Posterior cingulate gyrus (tissue), 11 donors: ENCODE measurements at places on chromosomes 4 and X.

- DNase-seq: no peak
These were observed 175.9 kb downstream of the FBXW7 start for GRCh38 chr4:152360045-152360410.

DNA sequence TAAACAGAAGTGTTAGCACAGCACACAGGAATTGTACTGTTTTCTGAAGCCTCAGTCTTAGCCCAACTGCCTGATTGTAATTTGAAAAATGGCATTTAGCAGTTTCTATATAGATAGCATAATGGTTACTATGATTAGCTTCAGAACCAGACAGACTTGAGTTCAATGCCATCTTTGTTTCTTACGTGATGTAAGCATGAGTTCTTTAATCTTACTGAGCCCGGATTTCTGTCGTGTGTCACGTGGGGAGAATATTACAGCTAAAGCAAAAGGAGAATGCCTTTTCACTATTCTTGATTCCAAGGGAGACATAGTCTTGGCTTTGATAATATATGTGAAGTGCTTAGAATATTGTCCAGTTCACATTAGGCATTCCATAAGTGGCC is 407.3 kb downstream of the STIM2 start:
- DNase-seq: no peak

GRCh38 chr4:67152976-67153375 is 392.3 kb downstream of the CENPC start:
- DNase-seq: no peak

- DNase-seq: no peak
These were observed 153.8 kb upstream of the ETNPPL start for GRCh38 chr4:108916638-108917037.

GRCh38 chr4:39062094-39062769 is at the start of gene KLHL5:
KLHL5 (plus strand) TSS chr4:39062232; CDS start chr4:39062653, 421 bp downstream.
- DNase-seq: no peak

DNA sequence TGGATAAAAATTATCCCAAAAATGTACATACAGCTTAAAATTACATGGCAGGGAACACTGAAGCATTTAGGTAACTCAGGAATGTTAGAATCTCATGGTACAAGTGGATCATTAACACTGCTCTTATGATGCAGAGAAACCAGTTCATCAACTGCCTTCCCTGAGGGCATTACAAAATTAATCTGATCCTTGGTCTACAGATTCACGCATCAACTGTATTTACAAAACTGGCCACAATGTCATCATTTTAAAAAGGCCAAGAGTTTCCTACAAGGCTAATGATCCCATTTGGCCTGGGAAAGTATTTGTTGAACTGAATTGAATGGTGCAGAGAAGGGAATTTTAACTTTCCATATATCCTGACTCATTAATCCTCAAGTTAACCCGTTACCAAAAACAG is 84.6 kb downstream of the TSPAN5 start:
- DNase-seq: no peak

GRCh38 chr4:52001616-52002015 is 18.5 kb downstream of the LRRC66 start:
- DNase-seq: no peak

GRCh38 chr4:87916626-87917025 is 58.9 kb upstream of the SPP1 start:
- no peak for DNase-seq

DNA sequence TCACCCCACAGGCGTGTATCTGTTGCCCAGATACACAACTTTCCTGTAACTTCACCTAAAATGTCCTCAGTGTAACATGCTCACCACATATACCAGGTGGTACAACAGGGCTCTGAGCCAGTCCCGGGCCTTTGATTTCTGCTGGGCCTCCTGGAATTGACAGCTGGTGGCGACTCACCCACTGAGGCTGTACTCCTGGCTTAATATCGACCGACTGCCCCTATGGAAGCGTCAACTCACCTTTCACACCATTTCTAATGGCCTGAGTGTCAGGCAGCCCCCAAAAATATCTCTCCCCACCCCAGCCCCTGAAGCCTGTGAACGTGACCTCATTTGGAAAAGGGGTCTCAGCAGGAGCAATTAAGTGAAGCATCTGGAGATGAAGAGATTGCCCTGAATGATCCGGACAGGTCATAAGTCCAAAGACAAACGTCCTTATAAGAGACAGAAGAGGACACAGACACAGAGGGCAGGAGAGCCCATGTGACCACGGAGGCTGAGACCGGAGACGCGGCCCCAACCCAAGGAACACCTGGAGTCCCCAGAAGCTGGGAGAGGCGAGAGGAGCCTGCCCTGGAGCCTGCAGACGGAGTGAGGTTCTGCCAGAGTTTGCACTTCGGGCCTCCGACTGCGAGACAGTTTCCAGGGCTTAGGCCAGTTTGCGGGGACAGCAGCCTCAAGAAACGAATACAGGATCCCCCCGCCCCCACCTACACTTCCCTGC is 12.6 kb upstream of the MXD4 start:
- no peak for DNase-seq

DNA sequence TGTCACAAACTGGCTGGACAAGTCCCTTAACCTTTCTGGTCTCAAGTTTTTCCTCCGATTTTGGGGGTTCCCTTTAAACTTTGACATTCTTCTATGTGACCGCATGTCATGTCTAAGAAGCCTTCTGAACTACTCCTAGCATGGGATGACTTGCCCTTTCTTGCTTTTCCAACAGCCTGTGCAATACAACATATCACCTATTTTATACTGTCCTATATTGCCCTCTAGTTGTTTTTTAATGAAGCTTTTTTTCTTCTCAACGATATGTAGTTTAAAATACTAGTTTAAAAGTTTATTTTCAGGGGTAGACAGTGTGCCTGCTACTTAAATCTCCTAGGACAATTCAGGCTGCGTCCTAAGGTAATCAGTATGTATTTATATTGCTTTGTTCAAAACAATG is 1.0 kb upstream of the IGBP1 start:
- no peak for DNase-seq

DNA sequence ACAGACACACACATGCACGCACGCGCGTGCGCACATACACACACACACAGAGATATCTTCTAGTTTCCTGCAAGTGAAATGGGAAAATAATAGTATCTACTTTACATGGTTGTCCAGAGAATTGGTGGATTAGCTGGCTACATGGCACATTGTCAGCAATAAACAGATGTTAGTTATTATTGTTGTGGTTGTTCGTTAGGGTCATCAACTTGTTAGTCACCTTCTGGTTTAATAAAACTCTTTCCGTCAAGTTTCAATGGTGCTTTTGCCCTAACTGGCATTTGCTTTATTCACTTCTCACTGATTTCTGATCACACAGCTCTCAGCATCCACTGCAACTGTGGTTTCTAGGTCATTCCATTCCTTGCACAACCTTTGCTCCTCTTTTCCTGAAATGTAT is 25.4 kb upstream of the RASL11B start:
- DNase-seq: no peak

DNA sequence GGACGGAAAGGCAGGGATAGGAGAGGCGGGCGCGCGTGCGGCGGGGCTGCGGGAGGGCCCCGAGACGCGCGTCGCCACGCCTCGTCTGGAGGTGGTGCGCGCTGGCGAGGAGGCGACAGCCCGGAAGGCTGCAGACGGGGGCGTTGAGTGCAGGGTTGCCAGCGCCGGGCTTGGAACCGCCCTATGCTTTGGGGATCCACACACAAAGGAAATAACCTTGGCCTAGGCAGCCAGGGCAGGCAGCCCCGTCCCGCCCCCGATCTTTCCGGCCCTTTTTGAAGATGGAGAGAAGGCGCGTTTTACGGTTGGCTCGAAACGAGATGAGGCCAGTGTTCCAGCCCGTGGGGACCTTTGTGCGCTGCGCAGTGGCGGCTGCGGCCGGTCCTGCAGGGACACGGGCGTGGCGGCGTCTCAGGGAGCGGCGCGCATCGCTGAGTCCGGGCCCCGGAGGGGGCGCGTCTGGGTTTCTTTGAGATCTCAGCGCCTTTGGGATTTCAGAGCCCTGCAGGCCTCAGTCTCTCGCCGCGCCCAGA is 50.8 kb upstream of the TRIM2 start:
- peak; percentile 54 for DNase-seq

DNA sequence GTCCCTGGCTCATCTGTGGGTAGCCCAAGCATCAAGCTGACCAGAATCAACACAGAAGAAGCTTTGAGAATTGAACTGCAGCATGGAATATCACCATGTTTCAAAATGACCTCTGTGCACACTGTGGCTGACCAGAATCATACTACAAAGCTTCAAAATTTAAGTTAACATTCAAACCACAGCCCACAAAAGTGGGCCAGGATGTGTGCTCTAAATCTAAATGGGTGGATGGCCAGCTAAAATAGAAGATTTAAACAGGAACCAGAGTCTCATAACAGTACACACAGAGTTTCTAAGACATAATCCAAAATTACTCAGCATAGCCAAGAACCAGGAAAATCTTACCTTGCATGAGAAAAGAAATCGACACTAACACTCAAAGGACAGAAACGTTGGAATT is 46.1 kb downstream of the KLF3 start:
- no peak for DNase-seq

GRCh38 chr4:110492522-110492921 is 16.6 kb downstream of the ENPEP start:
- no peak for DNase-seq

GRCh38 chrX:96978906-96979305 is 95.2 kb downstream of the RPA4 start:
- DNase-seq: no peak

DNA sequence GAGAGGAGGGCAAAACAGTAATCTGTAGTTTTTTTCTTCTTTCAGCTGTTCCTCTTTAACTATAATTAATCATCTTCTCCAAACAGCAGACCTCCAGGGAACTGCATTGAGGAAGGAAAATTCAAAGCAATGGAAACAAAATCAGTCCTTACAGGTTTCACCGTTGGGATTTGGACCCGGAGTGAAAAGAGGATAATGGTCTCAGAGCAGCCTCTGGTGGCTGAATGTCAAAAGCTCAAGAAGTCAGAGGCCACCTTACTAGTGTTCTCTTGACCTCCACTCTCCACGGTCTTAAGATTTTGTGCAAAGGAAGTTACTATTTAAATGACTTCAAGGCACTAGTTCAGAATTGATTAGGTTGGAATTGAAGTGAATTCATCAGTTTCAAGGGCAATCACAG is 16.0 kb upstream of the MID1 start:
- DNase-seq: no peak

DNA sequence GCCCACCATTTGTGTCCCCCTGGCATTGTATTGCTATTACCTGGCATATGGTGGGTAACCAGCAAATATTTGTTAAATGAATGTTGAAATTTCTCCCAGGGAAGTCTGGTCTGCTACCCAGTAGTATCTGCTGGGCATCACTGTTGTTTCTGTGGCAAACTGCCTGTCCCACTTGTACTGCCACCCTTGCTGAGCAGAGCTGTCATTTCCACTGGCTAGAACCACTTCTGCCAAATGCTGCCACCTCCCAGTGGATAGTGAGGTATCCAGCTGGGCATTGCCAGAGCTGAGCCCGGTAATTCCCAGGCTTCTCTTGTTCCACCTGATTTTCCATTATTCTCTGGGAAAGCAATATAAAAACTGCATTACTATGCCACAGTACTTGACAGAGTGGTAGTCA is 186.7 kb upstream of the NOCT start:
- DNase-seq: no peak

DNA sequence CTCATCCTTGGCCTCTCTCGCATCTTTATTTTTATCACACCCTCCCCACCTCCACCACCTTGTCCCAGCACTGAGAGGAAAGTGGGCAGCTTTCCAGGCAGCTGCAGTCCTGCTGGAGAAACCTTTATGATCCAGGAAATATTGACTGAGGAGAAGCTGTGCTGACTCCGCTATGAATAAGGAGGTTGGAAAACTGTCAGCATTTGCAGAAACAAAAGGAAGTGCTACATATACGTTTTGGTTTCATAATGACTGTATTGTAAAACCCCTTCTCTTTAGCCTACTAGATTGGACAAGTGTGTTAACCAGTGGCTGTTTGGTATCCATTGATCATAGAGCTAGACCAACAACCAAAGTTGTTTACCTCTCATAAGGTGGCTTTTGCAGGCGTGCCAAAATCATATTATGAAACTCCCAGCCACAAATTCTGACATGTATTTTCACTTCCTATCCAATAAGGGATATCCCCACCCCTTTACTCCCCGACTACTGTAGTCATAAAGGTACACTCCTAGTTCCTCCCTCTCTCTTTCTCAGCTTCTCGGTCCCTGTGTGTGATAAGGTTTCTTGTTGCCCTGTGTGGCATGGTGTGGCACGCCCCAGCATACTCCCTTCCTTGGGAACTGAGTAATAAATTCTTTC is 88.4 kb downstream of the GPR143 start:
- no peak for DNase-seq

GRCh38 chr4:115090483-115091075 is 22.8 kb downstream of the NDST4 start:
- DNase-seq: no peak

DNA sequence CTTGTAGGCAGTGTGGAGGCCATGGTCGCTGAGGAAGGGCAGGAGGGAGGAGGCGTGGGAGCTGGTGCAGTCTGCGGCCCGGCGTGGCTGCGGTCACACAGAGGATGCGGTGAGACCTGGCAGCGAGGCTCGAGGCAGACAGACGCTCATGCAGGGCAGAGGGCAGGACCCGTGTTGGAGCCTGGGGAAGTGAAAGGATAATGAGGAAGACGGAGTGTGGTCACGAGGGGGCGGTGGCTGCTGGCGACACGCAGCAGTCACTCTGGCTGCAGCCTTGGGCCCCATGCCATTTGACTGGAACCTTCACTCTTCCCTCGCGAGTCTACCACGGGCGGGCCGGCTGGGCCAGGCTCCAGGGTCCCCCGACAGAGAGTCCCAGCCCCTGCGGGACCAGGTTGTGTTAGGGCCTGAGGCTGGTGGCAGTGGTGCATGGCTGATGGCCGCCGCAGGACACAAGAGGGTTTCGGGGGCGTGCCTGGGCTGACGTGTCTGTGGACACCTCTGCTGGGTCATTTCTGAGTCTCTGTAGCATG is 68.8 kb upstream of the HGFAC start:
- no peak for DNase-seq

- DNase-seq: no peak
These were observed 46.9 kb downstream of the CHST7 start for GRCh38 chrX:46620505-46620904.

DNA sequence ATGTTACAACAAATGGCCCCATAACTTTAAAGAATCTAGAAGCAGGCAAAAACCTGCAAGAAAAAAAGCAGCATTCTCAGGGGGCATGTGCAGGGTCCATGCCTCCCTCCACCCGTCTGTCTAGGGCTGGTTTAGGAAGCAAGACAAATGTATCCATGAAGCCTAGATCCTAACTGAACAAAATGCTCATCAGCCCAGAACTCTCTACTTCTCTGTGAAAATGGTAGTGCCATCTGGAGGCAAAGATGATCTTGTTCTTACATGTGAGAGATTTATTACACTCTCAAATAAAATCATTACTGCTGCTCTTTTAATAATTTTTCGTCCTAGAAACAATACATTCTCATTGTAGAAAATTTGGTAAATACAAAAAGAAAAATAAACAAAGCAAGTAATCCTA is 26.7 kb downstream of the NR3C2 start:
- no peak for DNase-seq
